ENCODE measurements at places on chromosomes 6 and 20. TPM values are rescaled to one million over a fixed set of nuclear protein-coding genes. Genes with fewer than 3 reads are reported as not detected.

- peak; percentile 31 for DNase-seq
Measured at GRCh38 chr6:87152526-87152955, 2.8 kb upstream of the ZNF292 start.

DNA sequence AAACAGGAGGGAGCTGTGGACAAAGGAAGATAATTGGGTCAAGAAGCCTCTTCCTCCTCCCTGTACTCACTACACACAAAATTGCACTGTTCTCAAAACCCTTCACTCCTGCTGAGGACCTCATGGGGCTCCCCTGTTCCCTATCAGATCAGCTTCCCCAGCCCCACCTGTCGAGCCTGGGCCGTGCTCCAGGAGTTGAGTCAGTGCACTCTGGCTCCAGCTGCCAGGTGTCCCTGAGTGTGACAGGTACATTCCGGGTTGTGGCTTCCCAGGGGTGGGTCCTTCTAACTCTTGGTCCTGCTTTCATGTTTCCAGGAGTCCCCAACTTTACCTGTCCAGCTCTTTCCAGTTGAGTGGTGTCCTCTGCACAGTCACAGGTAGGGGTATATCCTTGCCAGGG is 8.4 kb downstream of the RAB5IF start:
- DNase-seq, result no peak

DNA sequence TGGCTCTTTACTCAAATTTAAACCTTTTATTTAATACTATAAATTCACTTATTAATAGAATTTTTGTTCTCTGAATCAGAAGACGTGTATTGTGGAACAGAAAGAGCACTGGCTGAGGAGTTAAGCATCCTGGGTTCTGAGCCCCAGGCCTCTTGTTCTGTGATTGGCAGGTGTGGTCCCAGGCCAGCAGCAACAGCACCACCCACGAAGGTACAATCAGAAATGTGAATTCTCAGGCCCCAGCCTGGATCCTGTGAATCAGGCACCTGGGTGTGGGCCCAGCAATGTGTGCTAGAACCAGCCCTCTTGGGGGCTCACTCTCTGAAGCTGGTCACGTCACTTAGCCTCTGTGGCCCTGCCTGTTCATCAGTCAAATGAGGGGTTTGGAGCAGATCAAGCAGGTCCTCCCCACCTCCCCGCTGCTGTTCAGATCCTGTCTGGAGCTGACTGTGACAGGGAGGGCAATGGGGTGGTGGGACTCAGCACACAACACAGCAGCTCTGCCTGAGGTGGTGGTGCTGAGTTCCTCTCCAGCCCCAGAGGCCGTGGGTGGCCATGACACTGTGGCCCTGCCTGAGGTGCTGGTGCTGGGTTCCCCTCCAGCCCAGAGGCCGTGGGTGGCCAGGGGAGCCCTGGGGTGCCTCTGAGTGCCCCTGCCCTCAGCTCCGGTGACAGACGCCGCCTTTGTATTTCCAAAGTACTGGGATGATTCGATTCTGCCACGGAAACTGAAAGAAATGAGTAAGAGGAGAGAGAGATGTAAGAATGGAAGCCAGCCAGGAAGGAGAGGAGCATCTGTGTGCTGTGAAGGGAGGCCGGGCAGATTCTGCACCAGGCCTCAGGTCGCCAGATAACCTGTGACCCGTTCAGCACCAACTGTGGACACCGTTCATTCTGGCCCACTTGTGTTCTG is 41.6 kb upstream of the FRMD1 start:
- peak; percentile 8 for DNase-seq

DNA sequence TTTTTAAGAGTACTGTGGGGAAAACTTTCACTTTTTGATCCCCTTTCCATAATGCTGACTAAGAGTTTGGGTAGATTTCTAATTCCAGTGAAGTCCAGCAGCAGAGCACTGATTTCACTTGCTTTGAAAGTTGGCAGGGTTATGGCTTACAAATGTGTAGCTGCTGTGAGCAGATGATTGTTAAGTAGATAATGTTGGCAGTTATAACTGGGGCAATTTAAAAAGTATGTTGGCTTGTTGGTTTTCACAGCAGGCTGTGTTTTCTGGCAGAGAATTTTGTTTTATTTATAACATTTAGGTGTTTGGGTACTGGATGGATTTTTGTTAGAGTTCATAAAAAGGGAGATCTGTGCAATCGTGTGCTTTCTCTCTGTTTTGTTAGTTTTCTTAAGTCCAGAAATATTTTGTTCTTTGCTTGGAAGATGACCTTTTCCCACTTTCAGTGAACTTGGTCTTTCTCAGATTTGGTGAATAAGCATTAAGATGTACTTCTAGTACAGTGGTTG is 31.4 kb downstream of the AFDN start:
- no peak for DNase-seq

DNA sequence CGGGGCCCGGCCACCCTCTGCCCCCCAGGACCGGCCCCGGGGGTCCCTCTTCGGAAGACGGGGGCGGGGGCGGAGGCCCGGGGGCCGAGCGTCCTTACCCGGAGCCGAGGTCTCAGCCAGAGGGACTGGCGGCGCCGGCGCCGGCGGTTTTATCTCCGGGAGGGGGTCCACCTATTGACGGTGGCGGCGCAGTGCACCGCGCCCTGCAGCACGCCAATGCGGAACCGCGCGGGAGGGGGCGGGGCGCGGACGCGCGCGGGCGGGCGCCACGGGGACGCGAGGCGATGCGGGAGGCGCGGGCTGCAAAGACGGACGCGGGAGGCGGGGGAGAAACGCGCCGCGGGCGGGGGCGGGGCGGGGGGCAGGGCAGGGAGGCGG is at the start of gene EEF1A2:
TSS of gene EEF1A2 (minus strand) at position 124 of the 378 bp plus-strand sequence. CDS start 1,320 bp downstream, outside the sequence.
- DNase-seq, result peak; percentile 32

Gene BPIFA1
- total RNA-seq, result not detected

Data from activated CD8-positive, alpha-beta T cell treated with anti-CD3 and anti-CD28 coated beads for 36 hours (primary cell).